ENCODE measurements at places on chromosomes 2 and 18.

- peaks cover 33% of the 10 kb centered on the region for H3K4me1 ChIP-seq
- DNase-seq: no peak
- H3K27me3 ChIP-seq: no peaks in the 10 kb centered on the region
- H3K36me3 ChIP-seq: no peaks in the 10 kb centered on the region
Measured at GRCh38 chr2:111656894-111657293, 227.1 kb downstream of the ANAPC1 start.

DNA sequence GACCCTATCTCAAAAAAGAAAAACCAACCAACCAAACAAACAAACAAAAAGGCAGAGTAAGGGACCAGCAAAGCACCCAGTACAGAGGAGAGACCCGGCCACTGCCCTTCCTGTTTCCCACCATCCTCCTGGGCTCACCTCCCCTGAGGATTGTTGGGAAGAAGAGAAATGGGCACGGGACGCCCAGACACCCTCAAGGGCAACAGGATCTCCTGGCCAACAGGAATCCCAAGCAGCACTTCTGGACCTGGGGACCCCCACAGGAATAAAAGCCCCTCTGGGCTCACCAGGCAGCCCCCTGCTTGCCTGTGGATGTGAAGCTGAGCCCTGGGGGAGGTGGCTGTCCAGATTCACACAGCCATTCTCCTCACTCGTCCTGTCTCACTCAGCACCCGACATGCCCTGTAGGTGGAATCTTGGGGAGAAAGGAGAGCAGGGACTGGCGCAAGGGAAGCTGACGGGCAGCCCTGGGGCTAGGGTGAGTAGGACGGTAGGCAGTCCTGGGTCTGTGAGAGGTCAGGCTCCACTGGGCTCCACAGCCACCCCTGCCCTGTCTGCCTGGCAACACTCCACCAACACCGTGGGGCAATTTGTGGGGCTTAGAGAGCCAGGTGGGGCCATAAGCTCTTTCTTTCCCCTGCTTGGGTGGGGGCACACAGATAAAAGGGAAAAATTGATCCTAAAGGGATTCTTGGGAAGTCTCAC, 18.0 kb downstream of the KLF11 start:
- no peaks in the 10 kb centered on the region for H3K27me3 ChIP-seq
- DNase-seq: no peak
- H3K4me1 ChIP-seq: peaks cover 9% of the 10 kb centered on the region
- no peak overlapping the region for H3K27ac ChIP-seq

GRCh38 chr2:95165030-95165370, 609 bp upstream of the ZNF2 start:
- H3K27ac ChIP-seq: peak overlapping the region; percentile 55
- peaks cover 17% of the 10 kb centered on the region for H3K4me1 ChIP-seq
- H3K4me3 ChIP-seq: peak overlapping the region; percentile 65
- H3K36me3 ChIP-seq: no peaks in the 10 kb centered on the region
- no peaks in the 10 kb centered on the region for H3K27me3 ChIP-seq

GRCh38 chr2:143802871-143803650, 673.8 kb downstream of the ARHGAP15 start:
- H3K36me3 ChIP-seq: no peaks in the 10 kb centered on the region
- no peak for DNase-seq
- no peak overlapping the region for H3K4me3 ChIP-seq
- H3K27me3 ChIP-seq: no peaks in the 10 kb centered on the region
- no peak overlapping the region for H3K27ac ChIP-seq

- DNase-seq: peak; percentile 24
- peaks cover 46% of the 10 kb centered on the region for H3K4me1 ChIP-seq
- no peaks in the 10 kb centered on the region for H3K36me3 ChIP-seq
- H3K27ac ChIP-seq: no peak overlapping the region
- no peaks in the 10 kb centered on the region for H3K27me3 ChIP-seq
- H3K4me3 ChIP-seq: peak overlapping the region; percentile 80
Measured at GRCh38 chr2:54724560-54725342, 1.3 kb downstream of the EML6 start.

All from PC-9 (cell line).